ENCODE measurements at places on chromosomes 7 and 10.

DNA sequence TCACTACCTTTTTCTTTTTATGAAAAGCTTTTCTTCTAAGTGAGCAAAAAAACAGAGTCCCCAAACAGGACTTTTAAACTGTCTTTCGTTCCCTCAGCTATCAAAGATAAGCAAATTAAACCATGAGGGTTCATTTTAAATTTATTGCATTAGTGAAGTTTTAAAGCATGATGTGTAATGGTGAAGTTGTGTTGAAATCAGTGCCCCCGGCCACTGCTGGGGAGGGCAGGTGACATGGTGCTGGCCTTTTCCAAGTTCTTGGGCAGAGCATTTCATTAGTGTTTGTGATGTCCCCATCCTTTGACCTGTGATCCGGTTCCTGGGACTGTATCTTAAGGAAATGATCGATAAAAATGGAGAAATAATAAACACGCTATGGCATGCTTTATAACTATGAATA is 96.0 kb downstream of the EEPD1 start:
- H3K27ac ChIP-seq = no peak overlapping the region
- H3K4me1 ChIP-seq = no peaks in the 10 kb centered on the region
- H3K4me3 ChIP-seq = no peak overlapping the region
- DNase-seq = no peak

DNA sequence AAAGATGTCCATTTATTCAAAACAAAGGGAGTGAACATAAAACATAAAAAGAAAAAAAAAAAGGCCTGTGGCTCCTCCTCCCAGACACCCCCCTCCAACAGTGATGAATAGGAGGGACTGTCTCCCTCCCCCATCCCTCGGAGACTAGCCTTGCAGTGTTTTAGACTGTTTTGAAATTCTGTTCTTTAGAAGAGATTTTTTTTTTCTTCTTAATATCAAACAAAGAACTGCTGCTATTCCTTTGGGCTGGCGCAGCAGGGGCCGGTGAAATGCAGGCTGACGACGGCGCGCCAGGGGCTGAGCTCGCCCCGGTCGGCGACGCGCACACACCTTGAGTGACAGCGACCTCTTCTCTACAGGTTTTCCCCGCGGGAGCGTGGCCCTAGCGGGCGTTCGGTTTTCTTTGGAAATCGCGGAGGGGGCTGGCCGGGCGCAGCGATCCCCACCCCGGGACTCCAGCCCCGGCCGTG is at the start of gene LANCL2:
TSS of gene LANCL2 (plus strand) at position 133 of the 470 bp plus-strand sequence. CDS start 689 bp downstream, outside the sequence.
- H3K4me3 ChIP-seq = peak within 1 kb of the TSS; percentile 100
- H3K4me1 ChIP-seq = peaks cover 17% of the 10 kb centered on the region
- H3K27me3 ChIP-seq = no peaks in the 10 kb centered on the region
- peak; percentile 91 for DNase-seq

DNA sequence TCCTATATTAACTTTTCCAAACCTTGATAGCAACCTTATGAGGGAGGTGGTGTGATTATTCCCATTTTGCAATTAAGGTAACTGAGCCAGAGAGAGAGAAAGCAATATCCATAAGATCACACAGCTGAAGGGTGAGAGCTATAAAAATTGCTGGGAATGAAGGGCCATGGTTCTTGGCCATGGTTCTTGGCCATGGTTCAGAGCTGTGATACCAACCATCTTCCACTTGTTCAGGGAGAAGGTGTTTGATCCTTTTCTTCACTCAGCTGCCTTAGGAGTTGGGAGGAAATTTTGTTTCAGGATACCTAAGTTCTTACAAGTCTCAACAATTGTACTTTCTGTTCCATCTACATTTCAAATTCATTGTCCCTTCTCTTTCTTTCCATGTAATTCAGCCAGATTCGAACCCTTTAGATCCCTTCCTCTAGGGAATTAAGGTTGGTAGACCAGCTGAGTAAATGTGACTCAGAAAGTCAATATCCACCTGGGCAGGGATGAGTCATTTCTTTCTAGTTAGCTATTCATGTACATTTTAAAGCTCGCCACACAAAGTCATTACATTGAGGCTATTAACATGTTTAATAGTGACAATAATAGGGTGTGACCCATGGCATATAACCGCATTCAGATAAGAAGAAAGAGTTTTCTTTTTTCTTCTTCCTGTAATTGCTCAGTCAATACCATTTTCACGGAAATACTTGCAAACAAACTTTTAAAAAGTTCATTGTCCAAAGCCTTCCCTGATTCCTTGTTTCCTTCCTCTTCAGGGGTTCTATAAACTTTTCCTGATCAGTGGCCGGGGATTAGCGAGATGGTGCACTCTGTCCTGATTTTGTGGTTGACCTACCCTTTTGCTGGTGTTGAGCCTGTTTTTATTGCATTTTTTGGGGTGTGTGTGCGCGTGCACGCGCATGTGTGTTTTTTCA is 143.4 kb downstream of the TCF7L2 start:
- H3K36me3 ChIP-seq = no peaks in the 10 kb centered on the region
- no peak for DNase-seq
- H3K4me3 ChIP-seq = peak overlapping the region; percentile 22
- peak overlapping the region; percentile 52 for H3K27ac ChIP-seq
- peaks cover 13% of the 10 kb centered on the region for H3K4me1 ChIP-seq

- H3K27ac ChIP-seq = no peak overlapping the region
- H3K4me1 ChIP-seq = no peaks in the 10 kb centered on the region
- DNase-seq = no peak
- H3K27me3 ChIP-seq = no peaks in the 10 kb centered on the region
- no peak overlapping the region for H3K4me3 ChIP-seq
- no peaks in the 10 kb centered on the region for H3K36me3 ChIP-seq
Measured at GRCh38 chr7:126557271-126557670, 695.5 kb downstream of the GRM8 start.

DNA sequence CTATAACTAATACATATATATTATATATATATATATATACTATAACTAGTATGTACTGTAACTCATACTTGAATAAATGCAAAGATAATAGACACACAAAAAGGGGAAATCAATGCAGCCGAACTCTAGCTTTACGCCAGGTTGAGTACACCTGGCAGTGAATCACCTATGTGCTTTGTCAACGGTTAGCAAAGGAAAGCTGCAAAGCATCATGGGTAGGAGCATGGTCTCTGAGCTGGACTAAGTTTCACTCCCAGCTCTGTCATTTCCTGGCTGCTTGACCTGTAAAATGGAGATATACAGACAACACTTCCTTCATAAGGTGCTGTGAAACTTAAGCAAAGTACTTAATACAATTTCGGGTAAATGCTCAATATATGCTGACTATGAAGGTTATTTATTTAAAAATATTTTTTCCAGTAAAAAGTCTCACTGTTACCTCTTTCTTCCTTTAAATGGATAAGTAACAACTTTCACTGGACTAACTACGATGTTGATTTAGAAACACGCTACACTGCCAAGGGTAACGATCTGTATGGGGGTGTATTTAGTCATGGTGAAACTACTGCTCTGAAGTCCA is 61.7 kb upstream of the ITGA8 start:
- peaks cover 27% of the 10 kb centered on the region for H3K36me3 ChIP-seq
- peaks cover 3% of the 10 kb centered on the region for H3K4me1 ChIP-seq
- DNase-seq = no peak
- no peak overlapping the region for H3K27ac ChIP-seq
- H3K27me3 ChIP-seq = no peaks in the 10 kb centered on the region

GRCh38 chr7:129719980-129720732 is 108.6 kb downstream of the NRF1 start:
- no peaks in the 10 kb centered on the region for H3K4me1 ChIP-seq
- no peak overlapping the region for H3K27ac ChIP-seq
- H3K27me3 ChIP-seq = no peaks in the 10 kb centered on the region
- H3K36me3 ChIP-seq = peaks cover 24% of the 10 kb centered on the region
- no peak overlapping the region for H3K4me3 ChIP-seq
- DNase-seq = no peak

GRCh38 chr7:17976952-17977351 is 36.7 kb upstream of the SNX13 start:
- H3K27ac ChIP-seq = no peak overlapping the region
- no peak overlapping the region for H3K4me3 ChIP-seq
- no peaks in the 10 kb centered on the region for H3K27me3 ChIP-seq

DNA sequence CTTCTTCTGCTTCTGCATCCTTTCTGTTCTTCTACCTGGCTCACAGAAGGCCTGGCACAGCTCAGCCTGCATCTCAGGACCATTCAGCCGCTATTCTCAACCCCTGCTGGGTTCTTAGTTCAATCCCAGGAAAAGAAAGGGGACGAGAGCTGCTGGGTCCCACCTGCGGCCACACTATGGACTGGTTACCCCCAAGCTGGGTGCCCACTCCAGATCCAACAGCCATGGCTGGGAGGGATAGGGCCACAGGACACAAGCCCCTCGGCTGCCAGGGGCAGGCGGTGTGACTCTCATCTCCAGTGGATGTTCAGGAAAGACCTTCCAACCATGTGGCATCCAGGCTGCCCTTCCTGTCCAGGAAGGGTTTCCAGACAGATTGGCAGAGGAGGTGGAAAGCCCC is 97.6 kb upstream of the NMT2 start:
- H3K4me1 ChIP-seq = no peaks in the 10 kb centered on the region
- no peak overlapping the region for H3K4me3 ChIP-seq
- H3K27ac ChIP-seq = no peak overlapping the region

- peak; percentile 49 for DNase-seq
- no peak overlapping the region for H3K27ac ChIP-seq
- no peaks in the 10 kb centered on the region for H3K27me3 ChIP-seq
- H3K4me1 ChIP-seq = no peaks in the 10 kb centered on the region
Measured at GRCh38 chr7:30650421-30650808, 31.8 kb downstream of the CRHR2 start.

- no peaks in the 10 kb centered on the region for H3K27me3 ChIP-seq
- no peak overlapping the region for H3K4me3 ChIP-seq
- no peaks in the 10 kb centered on the region for H3K4me1 ChIP-seq
- no peak overlapping the region for H3K27ac ChIP-seq
Measured at GRCh38 chr10:61616611-61617010, 46.1 kb upstream of the CABCOCO1 start.

GRCh38 chr10:13440185-13441061 is 88.4 kb downstream of the BEND7 start:
- H3K36me3 ChIP-seq = no peaks in the 10 kb centered on the region
- peaks cover 29% of the 10 kb centered on the region for H3K27me3 ChIP-seq
- H3K4me3 ChIP-seq = peak overlapping the region; percentile 47

DNA sequence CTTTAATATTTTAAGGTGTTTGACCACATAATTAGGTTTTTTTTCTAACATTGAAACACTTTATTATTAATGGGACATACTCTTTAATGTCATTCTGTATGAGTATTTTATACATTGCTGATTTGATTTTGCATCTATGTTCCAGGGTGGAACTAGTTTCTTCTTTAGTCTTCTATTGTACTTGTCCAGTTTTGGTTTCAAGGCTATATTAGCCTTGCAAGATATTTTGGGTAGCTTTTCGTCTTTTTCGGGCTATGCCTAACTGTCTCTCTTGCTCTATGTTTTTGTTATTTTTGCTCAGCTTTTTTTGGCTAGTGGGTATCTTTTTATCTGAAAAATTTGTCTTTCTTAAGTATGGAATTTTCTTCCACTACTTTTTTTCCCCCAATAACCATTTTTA is 38.7 kb upstream of the MKX start:
- no peak overlapping the region for H3K4me3 ChIP-seq
- peaks cover 4% of the 10 kb centered on the region for H3K27me3 ChIP-seq
- no peaks in the 10 kb centered on the region for H3K4me1 ChIP-seq
- H3K27ac ChIP-seq = no peak overlapping the region
- no peaks in the 10 kb centered on the region for H3K36me3 ChIP-seq

GRCh38 chr7:37430640-37431039 is 18.0 kb downstream of the ELMO1 start:
- no peaks in the 10 kb centered on the region for H3K36me3 ChIP-seq
- no peaks in the 10 kb centered on the region for H3K4me1 ChIP-seq
- no peak overlapping the region for H3K27ac ChIP-seq
- no peaks in the 10 kb centered on the region for H3K27me3 ChIP-seq
- H3K4me3 ChIP-seq = no peak overlapping the region
